WTC11 (cell line): ENCODE measurements at places on chromosomes 7 and 10. TPM values are rescaled to one million over a fixed set of nuclear protein-coding genes. Genes with fewer than 3 reads are reported as not detected.

DNA sequence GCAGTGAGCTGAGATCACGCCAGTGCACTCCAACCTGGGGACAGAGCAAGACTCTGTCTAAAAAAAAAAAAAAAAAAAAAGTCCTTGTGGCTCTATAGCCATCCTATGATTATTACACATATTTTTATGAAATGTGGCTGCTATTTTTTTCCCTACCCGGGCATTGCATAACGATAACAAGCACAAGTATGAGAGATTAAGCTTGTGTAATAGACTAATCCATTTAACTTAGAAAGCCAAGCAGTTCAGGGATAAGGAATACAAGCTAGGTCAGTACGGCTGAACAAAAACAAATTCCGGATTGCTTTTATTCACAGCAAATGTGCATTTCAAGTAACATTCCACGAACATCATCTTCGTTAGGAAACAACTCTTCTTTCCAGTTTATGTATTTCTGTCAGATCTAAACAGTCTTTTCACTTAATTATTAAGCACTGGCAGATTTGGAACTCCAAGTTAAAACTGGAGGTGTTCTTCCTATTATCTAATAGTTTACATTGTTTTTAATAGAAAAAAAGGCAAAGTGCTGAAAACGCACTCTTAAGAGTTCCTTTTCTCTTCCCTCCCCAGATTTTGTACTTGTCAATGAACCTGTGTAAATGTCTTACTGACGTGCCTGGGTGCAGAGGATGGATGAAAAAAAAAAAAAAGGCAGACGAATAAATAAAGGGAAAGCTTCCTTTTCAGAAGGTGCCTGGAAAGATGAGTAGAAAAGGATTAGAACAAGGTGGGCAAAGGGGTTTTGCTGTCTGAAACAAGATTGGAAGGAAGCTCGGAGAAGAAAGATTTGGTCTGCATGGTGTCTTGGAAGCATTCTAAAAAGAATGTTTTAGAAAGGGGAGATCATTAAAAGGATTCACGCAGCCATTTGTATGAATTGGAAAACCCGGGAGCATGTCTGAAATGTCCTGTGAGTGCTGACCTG, 81.1 kb downstream of the PRTFDC1 start:
- H3K27ac ChIP-seq, result no peak overlapping the region
- DNase-seq, result no peak
- H3K36me3 ChIP-seq, result peaks cover 7% of the 10 kb centered on the region
- H3K4me1 ChIP-seq, result peaks cover 18% of the 10 kb centered on the region
- H3K4me3 ChIP-seq, result no peak overlapping the region

DNA sequence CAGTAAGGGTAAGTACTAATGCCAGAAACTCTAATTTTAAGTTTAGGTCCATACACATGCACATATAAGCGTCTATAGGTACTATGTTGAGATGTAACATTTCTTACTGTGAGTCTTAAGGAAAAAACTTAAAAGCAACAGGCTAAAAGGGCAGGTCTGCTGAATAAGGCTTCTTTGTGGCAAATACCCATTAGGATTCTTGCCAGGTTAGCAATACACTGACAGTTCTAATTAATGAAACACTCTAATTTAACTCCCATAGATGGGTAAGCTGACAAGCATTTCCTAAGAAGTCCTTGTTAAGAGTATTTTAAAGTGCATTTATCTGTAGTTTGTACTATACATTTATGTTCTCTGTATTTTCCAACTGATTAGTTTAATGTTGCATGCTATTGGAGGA, 14.0 kb downstream of the SCRN1 start:
- H3K4me1 ChIP-seq, result peaks cover 16% of the 10 kb centered on the region
- no peaks in the 10 kb centered on the region for H3K36me3 ChIP-seq
- no peak for DNase-seq
- no peak overlapping the region for H3K4me3 ChIP-seq
- H3K27me3 ChIP-seq, result no peaks in the 10 kb centered on the region
- no peak overlapping the region for H3K27ac ChIP-seq

DNA sequence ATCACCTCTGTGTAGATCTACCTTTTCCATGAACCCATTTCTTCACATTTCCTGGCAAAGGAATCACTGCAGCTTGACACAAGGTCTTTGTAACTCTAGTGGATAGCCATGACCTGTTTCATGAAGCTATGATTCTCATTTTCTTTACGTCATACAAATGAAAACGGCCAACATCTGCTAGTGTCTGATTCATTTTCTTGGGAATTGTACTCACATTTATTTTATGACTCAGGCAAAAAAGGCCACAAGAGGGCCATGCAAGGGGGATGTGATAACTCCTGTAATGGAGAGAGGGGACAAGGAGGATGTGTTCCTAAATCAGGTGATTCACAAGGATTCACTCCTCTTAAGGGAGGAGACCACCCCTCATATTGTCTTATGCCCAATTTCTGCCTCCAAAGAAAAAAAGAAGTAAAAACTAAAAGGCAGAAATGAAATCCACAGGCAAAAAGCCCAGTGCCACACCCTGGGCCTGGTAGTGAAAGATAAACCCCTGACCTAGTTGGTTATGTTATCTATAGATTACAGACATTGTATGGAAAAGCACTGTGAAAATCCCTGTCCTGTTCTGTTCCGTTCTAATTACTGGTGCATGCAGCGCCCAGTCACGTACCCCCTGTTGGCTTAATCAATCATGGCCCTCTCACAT, 249.9 kb downstream of the IPMK start:
- peaks cover 46% of the 10 kb centered on the region for H3K36me3 ChIP-seq
- no peak overlapping the region for H3K27ac ChIP-seq
- H3K4me3 ChIP-seq, result no peak overlapping the region
- DNase-seq, result no peak

DNA sequence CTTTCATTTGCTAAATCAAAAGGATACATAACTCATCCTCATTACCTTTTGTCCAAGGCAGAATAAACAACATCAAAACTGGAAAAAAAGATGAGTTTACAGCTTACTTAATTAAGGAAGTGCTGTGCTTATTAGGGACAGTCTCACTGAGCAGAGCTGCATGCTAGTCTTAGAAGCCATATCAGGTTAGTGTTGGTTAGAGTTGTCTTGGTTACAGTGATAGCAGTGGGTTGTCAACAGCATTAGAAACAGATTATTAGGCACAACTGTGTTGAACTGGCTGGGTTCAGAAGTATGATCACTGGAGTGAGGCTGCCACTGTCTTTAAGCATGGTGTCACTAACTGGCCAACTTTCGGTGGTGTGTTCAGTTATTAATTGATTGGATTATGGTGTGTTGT, 503.9 kb upstream of the IGFBP3 start:
- no peaks in the 10 kb centered on the region for H3K27me3 ChIP-seq
- no peak overlapping the region for H3K4me3 ChIP-seq
- no peak for DNase-seq
- H3K36me3 ChIP-seq, result no peaks in the 10 kb centered on the region

DNA sequence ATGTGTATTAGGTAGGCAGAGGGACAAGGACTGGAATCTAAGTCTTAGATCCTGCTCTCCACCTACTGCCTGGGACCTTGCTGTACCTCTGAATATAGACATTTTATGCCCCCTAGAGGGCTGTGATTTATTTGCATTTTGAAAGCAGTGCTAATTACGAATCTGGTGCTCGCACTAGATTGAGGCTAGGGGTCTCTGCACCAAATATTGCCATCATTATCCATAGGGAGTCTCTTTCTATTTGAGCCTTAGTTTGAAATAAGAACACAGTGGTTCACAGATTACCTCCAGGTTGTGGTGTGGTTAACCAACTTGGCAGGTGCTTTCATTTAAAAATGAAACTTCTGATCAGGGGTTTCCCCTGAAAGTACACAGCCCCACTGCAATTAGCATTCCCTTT, 41.8 kb downstream of the CNNM1 start:
- no peak overlapping the region for H3K27ac ChIP-seq
- H3K4me1 ChIP-seq, result peaks cover 6% of the 10 kb centered on the region
- H3K36me3 ChIP-seq, result no peaks in the 10 kb centered on the region
- no peaks in the 10 kb centered on the region; the same call in none of the 2 replicates for H3K27me3 ChIP-seq

DNA sequence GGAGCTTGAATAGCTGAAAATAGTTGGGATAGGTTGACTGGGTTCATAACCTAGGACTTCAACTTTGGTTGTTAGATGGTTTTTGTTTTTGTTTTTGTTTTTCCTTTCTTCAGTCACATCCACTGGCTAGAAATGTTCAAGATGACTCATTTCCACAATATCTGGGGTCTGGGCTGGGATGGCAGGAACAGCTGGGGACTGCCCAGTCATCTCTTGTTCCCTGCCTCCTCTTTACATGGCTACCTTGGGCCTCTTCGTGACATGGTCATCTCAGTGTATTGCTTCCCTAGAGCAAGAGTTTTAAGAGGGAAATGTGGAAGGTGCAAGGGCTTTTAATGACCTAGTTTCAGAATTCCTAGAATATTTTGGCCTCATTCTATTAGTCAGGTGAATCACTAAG, 915.8 kb downstream of the XPNPEP1 start:
- no peaks in the 10 kb centered on the region for H3K4me1 ChIP-seq
- H3K4me3 ChIP-seq, result no peak overlapping the region
- no peak for DNase-seq
- no peak overlapping the region for H3K27ac ChIP-seq
- no peaks in the 10 kb centered on the region for H3K36me3 ChIP-seq
- no peaks in the 10 kb centered on the region for H3K27me3 ChIP-seq

DNA sequence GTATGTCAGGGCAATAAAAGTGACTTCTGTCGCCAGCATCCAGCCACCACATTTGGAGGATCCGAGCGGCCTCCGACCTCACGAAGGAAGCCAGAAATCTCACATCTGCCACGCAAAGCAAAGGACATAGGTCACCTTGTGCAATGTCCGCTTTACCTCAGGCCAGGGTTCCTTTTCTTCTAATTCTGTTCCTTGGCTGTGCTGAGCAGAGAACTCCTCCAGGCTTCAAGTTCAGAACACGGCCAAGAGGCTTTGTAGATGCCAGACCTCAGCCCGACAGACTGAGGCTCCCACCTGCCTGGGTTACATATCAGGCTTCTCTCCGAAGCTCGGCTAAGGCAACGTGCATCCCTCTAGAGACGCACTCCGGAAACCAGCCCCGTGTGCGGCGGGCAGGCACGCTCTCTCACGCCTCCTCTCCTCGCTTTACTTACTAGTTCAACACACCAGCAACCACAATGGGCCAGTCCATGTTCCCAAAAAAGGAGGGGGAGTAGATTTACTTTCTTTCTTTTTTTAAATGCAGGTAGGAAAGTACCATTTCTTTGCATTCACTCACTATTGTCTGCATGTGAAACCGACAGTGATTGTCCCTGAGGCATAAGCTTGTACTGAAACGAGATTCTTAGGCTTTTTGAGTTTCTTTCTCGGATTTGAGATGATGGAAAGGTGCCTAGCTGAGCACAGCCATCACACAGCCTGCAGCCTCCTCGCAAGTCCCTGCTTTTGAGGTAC, 122.4 kb upstream of the AFAP1L2 start:
- DNase-seq, result peak; percentile 83

- H3K27ac ChIP-seq, result no peak overlapping the region
- DNase-seq, result no peak
- H3K36me3 ChIP-seq, result no peaks in the 10 kb centered on the region
Observed at GRCh38 chr7:110779339-110779738, 311.6 kb upstream of the LRRN3 start.

DNA sequence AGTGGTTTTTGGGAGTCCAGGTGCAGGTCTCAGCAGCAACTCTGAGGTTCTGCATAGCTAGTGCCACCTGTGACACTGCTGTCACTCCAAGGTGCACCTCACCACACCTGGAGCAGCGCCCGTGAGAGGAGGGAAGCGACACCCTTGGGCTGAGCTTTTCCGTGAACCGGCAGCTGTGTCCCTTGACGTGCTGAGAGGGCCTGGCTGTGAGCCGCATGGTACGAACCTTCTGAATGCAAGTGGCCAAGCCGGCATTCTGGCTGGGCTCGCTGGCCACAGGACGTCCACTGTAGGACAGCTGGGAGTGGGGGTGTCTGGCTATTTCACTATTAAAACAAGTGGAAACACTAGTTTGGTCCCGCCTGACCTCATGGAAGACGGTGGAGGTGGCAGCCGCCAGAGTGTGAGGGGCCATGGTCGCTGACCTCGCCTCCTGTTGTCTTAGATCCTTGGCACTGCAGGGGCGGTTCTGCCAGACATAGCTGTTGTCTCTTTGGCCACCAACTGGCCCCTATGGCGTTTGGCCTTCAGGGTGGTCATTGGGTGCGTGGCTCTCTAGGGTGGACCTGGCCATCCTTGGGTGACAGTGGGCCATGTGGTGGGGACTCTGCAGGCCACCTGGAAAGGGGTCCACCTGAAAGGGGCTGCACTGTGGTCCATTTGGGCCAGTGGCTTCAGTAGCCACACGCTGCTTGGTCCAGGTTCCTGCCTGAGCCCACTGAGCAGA, 12.9 kb downstream of the INPP5A start:
- H3K4me1 ChIP-seq, result no peaks in the 10 kb centered on the region
- H3K27ac ChIP-seq, result no peak overlapping the region
- no peaks in the 10 kb centered on the region for H3K36me3 ChIP-seq
- DNase-seq, result no peak
- no peaks in the 10 kb centered on the region for H3K27me3 ChIP-seq

- H3K36me3 ChIP-seq, result no peaks in the 10 kb centered on the region
- no peaks in the 10 kb centered on the region; the same call in 1 of the 2 replicates for H3K27me3 ChIP-seq
- no peak for DNase-seq
Observed at GRCh38 chr7:28941633-28942032, 16.5 kb downstream of the TRIL start.

DNA sequence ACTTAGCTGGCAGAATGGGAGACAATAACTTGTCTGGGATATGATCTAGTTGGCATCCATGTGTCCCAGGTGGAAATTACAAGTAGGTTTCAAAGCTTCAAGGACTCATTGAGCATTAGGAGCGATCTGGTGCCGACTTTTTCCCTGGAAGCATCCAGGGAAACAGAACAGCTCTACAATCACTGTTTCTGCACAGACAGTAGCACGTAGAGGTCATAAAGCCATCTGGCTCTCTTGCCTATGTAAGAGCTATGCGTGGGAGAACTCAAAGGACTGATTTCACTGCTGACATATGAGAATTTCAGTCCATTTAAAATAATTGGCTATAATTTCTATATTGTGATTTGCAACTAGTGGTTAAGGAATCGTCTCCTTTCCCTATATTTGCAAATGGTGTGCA, 791.7 kb downstream of the REEP3 start:
- no peaks in the 10 kb centered on the region for H3K4me1 ChIP-seq
- H3K27me3 ChIP-seq, result no peaks in the 10 kb centered on the region
- no peaks in the 10 kb centered on the region for H3K36me3 ChIP-seq
- H3K27ac ChIP-seq, result no peak overlapping the region

Gene MEOX2
- 0.07 to 0.16 TPM (median 0.14 TPM) in 3 replicates for total RNA-seq

Gene NANOS1
- 2.9 to 4.3 TPM (median 2.9 TPM) in 3 replicates for total RNA-seq

Gene TAF3
- 8.0 to 8.9 TPM (median 8.1 TPM) in 3 replicates for total RNA-seq

Gene PGAM2
- 2.4 to 5.6 TPM (median 3.9 TPM) in 3 replicates for total RNA-seq

Gene PODXL
- 483 to 623 TPM (median 614 TPM) in 3 replicates for total RNA-seq
